Kidney epithelial cell (primary cell): ENCODE measurements at places on chromosomes 3 and 15.

DNA sequence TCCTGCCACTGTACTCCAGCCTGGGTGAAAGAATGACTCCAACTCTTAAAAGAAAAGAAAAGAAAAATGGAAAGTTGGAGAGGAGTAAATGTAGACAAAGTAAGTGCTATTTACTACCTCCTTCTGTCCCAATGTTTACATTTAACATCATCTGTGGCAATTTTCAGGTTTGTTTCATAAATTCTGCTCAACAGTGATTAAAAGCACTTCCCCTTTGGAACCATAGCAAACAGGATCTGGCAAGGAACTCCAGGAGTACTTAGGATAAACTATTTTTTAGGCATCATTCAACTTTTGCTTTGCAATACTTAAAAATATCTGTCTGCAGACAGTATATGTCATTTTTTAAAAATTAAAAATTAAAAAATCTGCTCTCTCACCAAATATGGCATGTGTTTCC is 5.5 kb upstream of the CX3CR1 start:
- DNase-seq, result no peak

DNA sequence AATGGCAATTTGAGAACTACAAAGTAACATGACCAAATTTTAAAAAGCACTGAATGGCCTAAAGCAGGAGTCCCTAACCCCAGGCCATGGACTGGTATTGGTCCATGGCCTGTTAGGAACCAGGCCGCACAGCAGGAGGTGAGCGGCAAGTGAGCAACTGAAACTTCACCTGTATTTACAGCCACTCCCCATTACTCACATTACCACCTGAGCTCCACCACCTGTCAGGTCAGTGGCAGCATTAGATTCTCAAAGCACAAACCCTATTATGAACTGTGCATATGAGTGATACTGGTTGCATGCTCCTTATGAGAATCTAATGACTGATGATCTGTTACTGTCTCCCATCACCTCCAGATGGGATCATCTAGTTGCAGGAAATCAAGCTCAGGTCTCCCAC is 48.8 kb downstream of the SENP7 start:
- DNase-seq, result no peak

GRCh38 chr15:68518785-68519430 is 59.9 kb upstream of the CORO2B start:
- DNase-seq, result no peak

DNA sequence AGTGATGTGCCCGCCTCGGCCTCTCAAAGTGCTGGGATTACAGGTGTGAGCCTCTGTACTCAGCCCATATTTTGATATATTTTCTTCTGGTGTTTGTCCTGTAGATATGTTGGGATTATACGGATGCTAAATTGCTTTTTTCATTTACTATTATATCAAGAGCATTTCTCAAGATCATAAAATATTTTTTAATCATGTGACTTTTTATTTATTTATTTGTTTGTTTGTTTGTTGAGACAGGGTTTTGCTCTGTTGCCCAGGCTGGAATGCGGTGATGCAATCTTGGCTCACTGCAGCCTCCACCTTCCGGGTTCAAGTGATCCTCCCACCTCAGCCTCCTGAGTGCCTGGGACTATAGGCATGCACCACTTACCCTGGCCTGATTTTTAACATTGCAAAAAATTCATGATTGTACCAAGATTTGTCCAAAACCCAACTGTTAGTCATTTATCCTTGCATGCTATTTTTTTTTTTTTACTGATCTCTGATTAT is 2.7 kb upstream of the PXK start:
- no peak for DNase-seq

- no peak for DNase-seq
Measured at GRCh38 chr3:187935623-187936156, 190.4 kb upstream of the BCL6 start.

DNA sequence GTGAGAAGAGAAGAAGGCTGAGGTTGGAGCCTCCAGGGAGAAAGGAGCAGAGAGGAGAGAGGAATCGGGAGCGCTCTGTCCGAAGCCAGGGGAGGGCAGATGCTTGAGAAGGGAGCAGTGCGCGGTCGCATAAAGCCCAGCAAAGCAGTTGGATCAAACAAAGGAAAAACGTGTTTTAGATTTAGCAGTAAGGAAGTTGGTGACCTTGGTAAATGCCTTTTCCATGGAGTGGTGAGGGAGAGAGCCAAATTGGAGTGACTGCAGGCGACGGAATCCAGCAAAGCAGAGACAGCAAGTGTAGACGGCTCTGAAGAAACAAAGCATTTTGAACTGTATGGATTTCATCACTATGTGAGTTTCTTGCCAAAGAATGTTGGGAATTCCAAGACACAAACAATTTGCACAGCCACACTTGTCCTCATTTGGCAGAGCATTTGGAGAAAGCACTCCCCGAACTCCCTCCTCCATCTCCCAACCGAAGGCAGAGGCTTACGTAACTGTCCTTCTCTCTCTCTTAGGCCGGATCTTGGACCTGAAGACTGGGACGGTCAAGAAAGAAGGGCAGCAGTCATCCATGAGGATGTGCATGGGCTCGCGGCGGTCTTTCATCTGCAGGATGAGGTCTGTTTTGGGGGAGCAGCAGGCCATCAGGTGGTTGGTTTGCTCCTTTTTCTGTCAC is 103.6 kb downstream of the ARNT2 start:
- DNase-seq, result no peak

GRCh38 chr3:197798863-197799262 is 7.8 kb downstream of the LRCH3 start:
- no peak for DNase-seq

- no peak for DNase-seq
Measured at GRCh38 chr15:43776718-43777266, at the start of gene ELL3. ELL3 (minus strand) TSS chr15:43776966; CDS start chr15:43776901, 65 bp downstream.

DNA sequence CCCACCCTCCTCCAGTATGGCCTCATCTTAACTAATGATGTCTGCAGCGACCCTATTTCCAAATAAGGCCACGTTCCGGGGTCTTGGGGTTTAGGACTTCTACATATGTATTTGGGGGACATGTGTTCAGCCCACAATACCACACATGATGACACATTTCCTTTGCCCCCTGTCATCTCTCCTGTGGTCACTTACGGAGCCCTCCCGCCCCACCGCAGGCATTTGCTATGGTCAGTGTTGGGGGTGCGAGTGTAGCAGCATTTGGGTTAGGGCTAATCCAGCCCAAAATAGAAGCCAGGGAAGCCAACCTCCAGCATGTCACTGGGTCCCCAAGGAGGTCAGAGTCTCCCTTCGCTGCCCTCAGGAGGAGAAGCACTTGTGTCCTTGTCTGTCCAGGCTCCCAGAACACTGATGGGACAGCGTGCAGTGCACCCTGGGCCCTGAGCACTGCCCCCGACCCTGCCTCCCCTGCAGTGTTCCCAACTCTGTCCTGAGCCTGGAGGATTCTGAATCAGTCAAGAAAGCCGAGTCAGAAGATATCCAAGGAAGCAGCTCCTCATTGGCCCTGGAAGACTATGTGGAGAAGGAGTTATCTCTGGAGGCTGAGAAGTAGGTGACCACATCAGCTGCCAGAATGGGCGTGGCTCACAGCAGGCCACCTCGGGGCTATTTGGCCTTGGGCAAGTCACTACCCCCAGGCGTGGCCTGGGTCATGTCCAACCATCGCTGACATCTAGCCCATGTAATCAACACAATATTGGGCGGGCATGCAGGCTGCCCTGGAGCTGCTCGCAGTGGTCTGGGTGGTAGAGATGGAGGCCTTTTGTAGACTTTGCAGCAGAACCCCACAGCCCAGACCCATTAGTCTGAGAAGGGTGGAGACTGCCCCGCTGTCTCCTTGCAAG is 46.9 kb upstream of the FGD5 start:
- DNase-seq, result no peak
